ENCODE measurements at places on chromosomes 2 and 18.

- no peak for DNase-seq
Observed at GRCh38 chr2:38744399-38744780, 6.8 kb downstream of the SRSF7 start.

- DNase-seq: no peak
Observed at GRCh38 chr2:106143495-106144215, 50.4 kb downstream of the UXS1 start.

DNA sequence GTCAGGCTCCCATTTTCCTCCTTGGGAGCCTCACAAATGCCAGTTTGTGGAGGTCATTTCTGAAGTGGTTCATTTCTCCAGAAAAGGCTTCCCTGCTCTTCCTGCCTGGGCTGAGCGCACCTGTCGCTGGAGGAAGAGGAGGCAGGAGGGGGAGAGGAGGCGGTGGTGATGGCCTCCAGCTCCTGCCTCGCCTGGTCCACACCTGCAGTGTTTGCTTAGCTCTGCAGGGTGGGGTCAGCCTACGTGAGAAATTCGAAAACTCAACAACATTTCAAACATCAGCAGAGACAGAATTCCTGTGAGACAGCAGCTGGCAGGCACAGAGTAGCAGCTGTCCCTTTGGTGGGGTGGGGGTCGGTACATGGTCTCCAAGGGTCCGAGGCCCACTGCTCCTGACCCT lies 7.9 kb downstream of the IMPA2 start:
- no peak for DNase-seq

GRCh38 chr2:45505138-45505537 lies 105.9 kb downstream of the SRBD1 start:
- no peak for DNase-seq

- DNase-seq: peak; percentile 78
Observed at GRCh38 chr2:112542123-112542983, at the start of gene POLR1B. Gene POLR1B (plus strand): TSS chr2:112542465. CDS start chr2:112542495, 30 bp downstream.

DNA sequence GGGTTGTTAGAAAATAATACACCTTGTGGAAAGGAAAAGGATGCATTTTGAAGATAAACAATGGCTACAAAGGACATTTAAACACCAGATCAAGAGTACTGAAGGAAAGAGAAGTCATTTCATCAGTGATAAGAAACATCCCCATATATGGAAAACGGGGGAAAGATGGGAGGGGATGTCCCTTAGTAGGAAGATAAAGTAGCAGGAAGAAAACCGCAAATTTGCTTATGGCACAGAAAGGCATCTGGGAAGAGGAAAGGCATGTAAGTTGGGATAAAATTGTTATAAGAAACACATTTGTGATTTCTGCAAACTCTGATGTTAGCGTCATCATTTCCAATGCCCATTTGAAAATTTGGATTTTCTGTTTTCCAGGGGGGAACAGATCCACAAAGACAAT lies 10.5 kb upstream of the LYPD1 start:
- no peak for DNase-seq

- no peak for DNase-seq
Observed at GRCh38 chr2:135202751-135203150, 150.7 kb downstream of the RAB3GAP1 start.

DNA sequence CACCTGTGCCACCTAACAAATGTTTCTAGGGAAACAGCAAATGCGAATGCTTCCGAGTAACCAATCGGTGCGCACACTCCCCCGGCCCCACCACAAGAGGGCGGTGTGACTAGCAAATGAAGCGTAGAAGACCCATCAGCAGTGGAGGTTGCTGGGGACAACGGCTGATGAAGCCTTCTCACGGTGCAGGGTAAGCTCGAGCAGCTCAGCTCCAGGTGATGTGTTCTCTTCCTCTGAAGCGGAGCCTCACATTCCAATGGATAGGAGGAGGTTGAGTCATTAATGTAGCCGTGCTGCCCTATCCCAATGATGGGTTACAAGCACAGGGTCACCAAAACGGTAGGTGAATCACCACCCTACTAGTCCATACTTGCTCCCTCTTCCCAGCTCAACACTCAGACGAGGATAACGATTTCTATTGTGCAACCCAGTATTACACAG lies 127.6 kb upstream of the TWIST2 start:
- peak; percentile 22 for DNase-seq

DNA sequence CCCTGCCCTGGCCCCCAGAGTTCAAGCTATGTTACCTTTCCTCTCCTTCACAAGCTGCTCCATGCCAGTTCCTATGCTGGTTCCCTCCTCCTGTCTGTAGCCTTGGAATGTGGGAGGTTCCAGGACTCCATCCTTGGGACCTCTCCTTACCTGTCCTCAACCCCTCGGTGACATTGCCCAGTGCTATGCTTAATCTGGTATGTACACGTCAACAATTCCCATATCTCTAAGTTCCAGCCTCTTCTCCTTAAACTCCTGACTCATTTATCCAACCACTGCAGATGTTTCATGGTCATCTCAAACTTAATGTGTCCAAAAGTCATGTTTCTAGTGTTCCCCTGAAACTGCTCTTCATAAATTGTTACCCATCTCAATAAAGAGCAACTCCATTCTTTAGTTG lies 160.8 kb downstream of the TNS1 start:
- no peak for DNase-seq

GRCh38 chr2:84858123-84858522 lies 22.8 kb downstream of the TRABD2A start:
- no peak for DNase-seq

DNA sequence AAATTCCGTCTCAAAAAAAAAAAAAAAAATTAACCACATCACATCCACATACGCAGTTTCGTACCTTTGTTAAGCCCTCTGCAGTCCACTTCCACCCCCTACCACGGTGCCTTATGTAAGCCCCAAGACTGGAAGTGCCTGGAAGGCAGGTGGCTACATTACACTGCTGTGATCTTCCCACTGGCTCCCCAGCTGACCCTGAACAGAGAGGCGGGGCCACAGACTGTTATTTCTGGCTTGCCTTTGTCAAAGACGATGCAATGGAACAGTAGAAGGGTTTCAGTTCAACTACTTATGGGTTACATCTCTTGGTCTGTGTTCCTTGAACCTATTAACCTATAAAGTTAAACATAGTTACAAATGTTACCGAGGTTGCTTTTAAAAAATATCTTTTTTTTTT lies 15.7 kb upstream of the COX7A2L start:
- DNase-seq: no peak

GRCh38 chr2:105410554-105410953 lies 11.7 kb upstream of the FHL2 start:
- no peak for DNase-seq

DNA sequence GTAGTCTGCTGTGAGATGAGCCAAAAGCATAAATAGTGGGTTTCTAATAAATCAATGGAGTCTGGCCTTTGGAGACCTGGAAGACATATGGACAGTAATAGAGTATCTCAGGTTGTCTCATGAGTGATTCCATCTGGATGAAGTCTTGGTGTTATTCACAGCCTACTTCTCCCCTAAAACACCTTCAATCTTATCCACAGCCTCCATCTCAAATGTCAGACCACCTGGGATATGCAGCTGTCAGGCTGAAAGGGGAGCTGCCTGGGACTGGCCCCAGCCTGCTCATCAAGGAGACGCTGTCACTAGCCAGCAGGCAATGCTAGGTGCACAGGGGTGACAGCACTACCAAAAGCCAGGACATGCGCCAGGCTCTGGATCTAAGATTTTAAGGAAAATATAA lies 684.0 kb upstream of the ZEB2 start:
- DNase-seq: no peak

GRCh38 chr2:105972246-105972645 lies 221.9 kb downstream of the UXS1 start:
- no peak for DNase-seq

DNA sequence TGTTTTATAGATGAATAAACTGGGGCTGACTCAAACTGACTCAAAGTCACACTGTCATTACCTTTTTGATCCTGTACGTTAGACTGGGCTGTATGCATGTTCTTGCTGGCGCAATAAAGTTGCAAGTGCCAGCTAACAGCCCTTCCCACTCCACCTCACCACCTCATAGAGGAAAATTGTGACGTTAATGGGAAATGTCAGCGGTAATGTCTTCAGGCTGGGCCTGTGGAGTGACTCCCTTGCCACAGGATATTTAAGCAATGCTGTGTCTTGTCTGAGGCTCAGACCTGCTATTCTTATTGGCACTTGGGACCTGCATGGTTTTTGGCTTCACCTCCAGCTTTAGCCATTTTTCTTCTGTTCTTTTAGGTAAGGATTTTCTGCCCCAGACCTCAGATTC lies 25.2 kb upstream of the CASP10 start:
- no peak for DNase-seq

DNA sequence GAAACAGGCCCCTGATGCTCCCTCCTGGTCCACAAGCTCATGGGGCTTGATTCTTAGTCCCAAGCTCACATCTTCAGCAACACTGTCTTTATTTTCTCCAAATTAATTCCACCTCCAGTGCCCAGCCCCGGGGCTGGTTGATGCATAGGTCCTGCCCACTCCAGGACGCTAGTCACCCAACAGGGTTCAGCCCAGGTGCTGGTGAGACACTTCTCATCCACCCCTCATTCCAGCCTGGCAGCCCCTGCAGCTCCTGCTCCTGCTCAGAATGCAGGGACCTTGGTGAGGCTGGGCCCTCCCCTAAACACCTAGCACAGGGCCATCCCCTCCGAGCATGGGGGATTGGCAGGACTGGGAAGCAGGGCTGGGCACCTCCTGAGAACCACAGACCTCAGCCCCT lies 25.7 kb downstream of the STEAP3 start:
- DNase-seq: no peak

GRCh38 chr2:29718076-29718686 lies 203.2 kb downstream of the ALK start:
- DNase-seq: no peak

DNA sequence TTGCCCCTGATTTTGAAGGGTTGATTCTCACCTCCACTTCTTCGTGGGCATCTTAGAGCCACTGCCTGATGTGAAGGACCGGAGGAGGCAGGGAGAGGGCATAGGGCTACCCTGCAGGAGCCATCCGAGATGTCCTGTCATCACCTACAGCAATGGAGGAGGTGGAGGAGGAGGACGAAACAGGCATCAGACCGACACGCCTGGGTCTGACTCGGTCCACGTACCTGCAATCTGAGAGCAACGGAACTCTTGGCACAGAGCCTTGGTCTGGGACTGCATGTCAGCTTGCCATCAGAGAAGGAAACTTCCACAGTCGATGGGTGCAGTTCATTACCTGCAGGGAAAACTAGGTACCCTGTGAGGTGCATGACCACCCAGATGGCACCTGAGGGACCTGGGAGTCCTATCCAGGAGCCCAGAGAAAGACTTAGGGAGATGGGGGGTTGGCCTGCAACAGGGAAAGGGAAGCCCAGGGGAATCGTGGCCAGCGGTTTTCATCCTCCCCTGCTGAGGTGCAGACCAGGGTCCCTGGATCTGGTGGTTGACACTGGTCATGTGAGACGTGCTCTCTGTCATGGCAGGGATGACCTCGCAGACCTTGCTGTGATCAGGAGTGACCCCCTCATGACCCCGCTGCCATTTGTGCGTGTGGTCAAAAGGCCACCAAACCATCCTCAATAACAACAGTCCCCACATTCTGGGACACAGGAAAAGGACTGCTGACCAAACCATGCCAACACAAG lies 190.8 kb downstream of the SEPTIN10 start:
- no peak for DNase-seq

DNA sequence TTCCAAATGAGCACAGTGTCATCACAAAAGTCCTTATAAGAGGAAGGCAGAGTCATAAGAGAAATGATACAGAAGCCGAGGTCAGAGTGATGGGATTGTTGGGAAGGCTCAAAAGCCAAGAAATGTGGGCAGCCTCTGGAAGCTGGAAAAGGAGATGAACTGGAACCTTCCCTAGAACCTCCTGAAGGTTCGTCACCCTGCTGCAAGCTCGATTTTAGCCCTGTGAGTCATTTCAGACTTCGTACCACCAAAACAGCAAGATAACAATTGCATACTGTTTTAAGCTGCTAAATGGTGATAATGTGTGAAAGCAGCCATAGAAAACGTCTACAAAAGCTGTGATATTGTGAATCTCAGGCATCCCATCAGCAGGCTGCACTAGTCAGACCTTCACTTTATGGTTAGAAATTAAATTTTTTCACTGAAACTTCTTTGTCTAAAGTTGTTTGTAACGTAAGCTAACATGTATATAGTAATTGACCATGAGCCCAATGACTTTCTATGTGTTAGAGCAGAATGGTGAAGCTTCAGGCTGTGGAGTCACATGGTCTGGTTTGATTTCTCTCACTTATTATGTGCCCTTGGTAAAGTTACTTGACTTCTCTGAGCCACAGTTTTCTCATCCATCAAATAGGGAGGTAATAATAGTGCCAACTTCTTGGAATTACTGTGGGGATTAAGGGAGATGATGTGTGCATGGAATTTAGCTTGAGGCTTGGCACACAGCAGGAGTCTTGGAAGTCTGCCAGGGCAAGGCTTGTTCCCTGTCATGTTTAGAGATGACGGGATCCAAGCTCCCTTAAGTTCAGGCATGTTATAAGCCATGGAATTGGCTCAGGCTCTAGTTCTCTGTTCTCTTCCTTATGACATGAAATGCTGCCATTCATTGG lies 132.0 kb upstream of the CCDC195 start:
- no peak for DNase-seq

GRCh38 chr2:75192496-75192895 lies 6.8 kb downstream of the TACR1 start:
- no peak for DNase-seq

DNA sequence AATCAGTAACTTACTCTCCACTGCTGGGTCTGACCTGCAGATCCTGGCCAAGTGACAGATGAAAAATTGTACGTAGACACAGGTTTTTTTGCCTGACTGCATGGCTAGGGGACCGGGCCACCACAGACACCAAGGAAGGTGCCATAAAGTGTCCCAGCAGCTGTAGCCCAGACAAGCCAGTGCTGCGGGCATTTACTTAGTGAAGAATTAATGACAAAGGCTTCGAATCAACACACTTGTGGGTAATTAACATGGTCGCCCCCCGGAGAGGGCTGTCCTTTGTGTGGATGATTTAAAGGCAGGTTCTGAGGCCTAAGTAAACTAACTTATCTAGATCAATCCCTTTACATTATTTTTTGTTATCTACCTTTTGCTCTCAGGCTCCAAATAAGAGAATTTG lies 1709.1 kb upstream of the LRRTM1 start:
- DNase-seq: no peak

- no peak for DNase-seq
Observed at GRCh38 chr2:159968279-159968900, 94.0 kb downstream of the PLA2R1 start.

- no peak for DNase-seq
Observed at GRCh38 chr18:43932140-43932539, 654.9 kb upstream of the SYT4 start.

DNA sequence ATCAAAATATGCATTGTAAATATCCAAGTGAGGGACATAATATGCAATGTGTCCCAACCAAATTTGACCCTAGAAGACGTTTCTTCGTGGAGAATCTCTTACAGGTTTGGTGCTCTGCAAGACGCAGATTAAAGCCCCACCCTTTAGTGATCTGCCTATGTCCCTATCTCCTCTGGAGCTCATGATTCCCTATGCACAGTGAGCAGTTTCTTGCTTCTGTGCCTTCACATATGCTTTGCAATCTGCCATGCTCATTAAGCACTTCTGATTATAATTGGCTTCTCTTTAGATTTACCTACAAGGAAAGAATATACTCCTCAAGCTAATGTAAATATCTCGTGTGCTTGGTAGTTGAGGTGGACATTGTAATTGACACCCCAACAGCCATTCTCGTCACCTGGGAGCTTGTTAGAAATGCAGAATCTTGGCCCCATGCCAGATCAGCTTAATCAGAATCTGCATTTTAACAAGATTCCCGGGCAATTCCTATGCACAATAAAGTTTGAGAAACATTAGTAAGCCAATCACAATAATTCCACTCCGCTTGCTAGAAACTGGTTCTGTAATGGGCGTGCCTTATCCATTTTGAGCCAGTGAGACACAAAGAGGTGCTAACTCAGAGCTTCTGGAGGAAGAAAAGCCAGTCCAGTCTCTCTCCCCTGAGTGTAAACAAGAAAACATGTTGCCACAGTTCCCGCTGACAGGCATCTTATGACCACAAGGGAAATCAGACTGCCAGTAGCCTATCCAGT lies 2.8 kb upstream of the PUM2 start:
- no peak for DNase-seq
